ENCODE measurements at places on chromosomes 2 and 18.

GRCh38 chr2:216373896-216374295 is 1.6 kb upstream of the MARCHF4 start:
- DNase-seq: no peak

DNA sequence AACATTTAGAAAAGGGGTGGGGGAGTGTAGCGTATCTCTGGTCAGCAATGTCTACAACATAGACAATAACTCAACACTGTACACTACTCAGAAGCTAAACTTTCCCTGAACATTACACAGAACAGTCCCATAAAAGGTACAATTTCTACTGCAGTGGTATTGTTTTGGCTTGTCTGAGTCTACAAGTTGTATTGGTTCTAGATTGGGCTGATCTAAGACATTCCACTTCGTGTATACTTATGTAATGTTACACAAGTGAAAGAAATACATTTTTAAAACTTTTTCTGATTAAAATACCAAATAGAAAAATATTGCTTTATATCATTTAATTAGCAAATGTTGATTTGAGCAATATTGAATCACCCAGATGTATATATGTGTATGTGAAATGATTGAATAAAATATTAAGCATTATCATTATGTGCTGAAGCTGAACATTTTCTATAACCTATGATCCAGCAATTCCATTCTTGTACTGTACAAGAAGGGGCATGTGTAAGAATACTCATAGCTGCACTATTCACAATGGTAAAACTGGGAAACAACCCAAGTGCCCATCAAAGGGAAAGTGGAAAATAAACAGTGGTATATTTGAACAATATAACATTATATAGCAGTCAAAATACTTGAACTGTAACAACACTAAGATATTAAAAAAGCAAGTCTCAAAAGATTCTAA is 52.4 kb downstream of the VSNL1 start:
- no peak for DNase-seq

GRCh38 chr2:150916467-150917396 is 344.9 kb downstream of the RBM43 start:
- no peak for DNase-seq

DNA sequence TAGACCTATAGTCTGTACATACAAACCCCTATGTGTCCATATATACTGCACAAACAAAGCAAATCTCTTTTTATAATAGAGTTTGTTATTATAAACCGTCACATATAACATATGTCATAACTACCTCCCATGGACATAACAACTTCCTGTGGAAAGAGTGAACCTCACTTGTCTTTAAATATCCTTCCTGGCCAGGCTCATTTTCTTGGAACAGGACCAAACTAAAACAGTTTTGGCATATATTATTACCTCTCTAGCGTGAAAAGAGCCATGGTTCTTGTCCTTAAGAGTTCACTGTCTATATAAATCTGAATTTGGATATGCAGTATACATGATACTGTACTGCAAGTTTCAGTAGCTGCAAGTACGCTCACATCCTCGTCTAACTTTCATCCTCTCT is 28.3 kb upstream of the DNAJC27 start:
- DNase-seq: no peak

DNA sequence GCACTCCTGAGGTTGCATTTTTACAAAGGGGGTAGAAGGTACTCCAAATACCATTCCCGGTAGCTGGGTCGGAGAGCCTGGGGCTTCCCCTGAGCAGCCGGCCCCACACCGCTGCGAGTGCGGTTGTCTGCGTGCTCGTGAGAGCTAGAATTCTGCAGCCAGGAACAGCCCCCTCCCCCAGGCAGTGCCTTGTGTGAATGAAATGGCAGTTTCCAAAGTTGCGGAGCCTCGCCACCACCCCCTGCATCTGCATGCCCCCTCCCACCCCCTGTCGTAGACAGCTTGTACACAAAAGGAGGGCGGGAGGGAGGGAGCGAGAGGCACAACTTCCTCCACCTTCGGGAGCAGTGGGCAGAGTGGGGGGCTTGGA is 1.1 kb downstream of the MYCN start:
- DNase-seq: no peak

DNA sequence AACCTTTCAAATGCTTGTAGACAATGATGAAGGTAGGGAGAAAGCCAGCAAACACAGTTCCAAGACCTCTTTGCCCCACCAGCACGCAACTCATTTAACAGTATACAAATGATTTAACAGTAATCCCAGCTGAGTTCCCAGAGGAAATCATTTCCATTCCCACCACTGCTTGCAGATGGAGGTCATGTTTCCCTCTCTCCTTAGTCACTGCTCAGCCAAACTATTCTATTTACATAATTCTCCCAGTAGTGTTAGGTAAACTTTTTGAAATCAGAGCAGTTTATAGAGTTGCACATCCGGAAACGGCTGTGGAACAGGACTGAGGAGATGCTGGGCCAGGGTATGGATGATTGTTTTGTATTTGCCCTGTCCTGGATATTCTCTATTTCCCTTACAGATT is 328.5 kb downstream of the FIGN start:
- DNase-seq: no peak

DNA sequence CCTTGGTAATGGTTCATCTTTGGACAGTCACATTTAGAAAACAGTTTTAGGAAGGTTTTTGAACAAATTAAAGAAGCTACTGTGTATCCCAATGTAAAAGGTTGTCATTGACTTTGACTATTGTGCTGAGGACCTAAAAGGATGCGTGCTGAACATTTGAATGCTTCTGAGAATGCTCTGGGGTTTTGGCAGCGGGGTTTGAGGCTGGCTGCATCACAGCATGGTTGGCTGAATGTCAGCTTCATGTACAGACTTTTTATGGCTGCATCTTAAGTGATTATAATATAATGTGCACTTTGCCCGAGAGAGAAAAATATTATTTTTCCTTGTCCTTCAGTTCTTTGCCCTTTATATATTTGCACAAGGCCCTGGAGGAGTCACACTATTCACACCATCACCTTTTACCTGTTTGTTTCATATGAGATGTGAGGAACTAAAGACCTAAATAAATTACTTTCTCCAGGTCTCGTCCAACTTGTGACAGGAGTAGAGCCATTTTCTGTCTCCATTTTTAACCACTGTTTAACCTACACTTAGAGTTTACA is 125.9 kb downstream of the CCDC85A start:
- no peak for DNase-seq

DNA sequence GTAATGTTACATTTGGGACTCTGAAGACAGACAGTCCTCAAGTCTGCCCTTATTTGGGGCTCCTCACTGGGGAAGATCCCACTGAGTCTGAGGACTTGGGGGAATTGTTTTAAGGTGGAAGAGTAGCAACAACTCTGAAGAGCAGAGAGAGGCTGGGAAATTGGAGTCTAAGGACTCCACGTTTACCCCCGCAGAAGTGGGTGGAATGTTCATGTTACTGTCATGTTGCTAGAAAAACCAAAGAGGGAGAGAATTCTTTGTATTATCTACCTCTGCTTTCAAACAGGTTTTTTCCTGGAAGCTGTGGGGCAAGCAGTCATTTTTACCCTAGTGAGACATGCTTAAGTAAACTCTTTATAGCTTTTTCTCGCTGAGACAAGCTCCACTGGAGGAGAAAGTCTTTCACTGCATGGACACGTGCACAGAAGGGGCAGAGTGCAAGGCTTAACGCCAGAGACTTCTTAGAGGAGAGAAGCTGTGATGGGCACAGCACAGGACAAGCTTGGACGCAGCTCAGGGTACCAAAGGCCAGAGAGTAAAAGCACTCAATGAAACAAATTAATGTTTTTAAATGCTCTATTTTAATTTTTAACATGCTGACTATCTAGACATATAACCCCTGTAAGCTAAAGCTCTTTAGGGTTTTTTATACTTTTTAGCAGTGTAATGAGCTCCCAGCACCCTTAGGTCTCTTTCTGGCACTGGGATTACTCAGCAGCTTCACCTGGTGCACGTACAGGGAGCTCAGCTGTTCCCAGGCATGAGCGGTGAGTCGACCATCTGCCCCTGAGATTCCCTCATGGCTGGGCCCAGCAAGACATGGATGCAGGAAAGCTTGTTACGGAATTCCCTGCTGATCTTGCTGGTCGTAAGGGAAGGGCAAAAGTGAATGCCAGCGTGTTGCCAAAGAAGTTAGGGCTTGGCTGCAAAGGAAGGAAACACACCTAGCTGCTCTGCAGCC is 54.5 kb upstream of the BIN1 start:
- DNase-seq: no peak

GRCh38 chr2:201664334-201664733 is 21.0 kb upstream of the TMEM237 start:
- no peak for DNase-seq

DNA sequence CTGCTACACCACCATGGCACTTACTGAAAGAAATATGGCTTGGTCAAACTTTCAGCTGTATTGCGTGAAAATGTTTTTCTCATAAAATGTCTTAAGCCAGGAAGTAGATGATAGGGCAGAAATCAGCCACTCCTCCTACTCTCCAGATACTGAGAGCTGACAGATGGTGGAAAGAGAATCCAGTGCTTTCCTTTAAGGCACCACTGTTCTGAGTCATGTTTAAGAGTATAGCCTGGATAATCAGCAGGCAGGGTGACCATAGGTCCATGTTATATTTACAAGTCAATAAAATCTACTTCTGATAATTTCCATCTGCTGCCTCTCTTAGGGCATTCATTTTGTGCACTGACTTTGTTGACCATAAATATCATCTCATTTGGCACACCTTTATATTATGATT is 21.9 kb downstream of the ARPC2 start:
- DNase-seq: no peak

GRCh38 chr2:18650221-18650620 is 60.9 kb upstream of the NT5C1B start:
- DNase-seq: no peak
